ENCODE measurements at places on chromosomes 5 and 9.

- no peak for DNase-seq
Observed at GRCh38 chr5:128092144-128092543, 8.6 kb downstream of the SLC12A2 start.

- DNase-seq = no peak
Observed at GRCh38 chr9:136364942-136365774, 1.6 kb upstream of the DNLZ start.

GRCh38 chr5:418162-419121 is 24.5 kb upstream of the EXOC3 start:
- no peak for DNase-seq

DNA sequence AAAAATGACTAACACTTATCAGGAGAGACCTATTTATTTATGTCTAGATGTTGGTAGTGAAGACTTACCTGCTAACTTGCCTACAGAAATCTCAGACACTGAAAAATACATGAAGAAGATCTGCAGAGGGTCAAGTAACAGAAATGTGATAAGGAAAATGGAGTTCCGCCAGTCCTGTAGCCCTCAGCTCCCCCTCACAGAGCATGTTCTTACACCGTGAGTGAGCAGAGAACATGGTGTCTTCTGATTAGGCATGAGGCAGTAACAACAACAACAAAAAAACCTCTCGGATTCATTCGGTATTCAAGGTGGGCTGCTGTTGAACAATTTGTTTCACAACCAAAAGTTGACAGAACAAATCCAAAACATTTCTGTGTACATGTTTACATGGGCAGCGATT is 162.0 kb upstream of the SNX2 start:
- DNase-seq = no peak

GRCh38 chr5:81310402-81311063 is 9.1 kb downstream of the ZCCHC9 start:
- DNase-seq = no peak

GRCh38 chr9:126329476-126330275 is 3.0 kb downstream of the MVB12B start:
- DNase-seq = no peak

- DNase-seq = no peak
Observed at GRCh38 chr5:100270023-100270771, 265.0 kb upstream of the FAM174A start.

- DNase-seq = no peak
Observed at GRCh38 chr5:169149317-169149716, 151.6 kb downstream of the SLIT3 start.

DNA sequence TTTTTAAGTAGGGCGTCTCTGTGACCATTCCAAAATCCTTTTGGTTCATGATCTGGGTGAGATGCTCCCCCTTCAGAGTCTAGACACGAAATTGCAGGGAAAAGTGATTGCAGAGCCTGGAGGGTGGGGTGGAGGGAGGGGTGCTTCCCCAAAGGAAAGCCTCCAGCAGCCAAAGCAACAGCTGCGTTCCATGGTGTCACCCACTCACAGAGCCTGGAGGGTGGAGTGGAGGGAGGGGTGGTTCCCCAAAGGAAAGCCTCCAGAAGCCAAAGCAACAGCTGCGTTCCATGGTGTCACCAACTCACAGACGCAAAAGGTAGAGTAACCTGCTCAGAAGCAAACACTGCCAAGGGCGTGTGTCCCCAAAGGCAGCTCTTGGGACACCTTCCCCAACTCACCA is 22.6 kb downstream of the SLC6A18 start:
- no peak for DNase-seq

GRCh38 chr9:31783491-31783890 is 601.0 kb upstream of the ACO1 start:
- DNase-seq = no peak

DNA sequence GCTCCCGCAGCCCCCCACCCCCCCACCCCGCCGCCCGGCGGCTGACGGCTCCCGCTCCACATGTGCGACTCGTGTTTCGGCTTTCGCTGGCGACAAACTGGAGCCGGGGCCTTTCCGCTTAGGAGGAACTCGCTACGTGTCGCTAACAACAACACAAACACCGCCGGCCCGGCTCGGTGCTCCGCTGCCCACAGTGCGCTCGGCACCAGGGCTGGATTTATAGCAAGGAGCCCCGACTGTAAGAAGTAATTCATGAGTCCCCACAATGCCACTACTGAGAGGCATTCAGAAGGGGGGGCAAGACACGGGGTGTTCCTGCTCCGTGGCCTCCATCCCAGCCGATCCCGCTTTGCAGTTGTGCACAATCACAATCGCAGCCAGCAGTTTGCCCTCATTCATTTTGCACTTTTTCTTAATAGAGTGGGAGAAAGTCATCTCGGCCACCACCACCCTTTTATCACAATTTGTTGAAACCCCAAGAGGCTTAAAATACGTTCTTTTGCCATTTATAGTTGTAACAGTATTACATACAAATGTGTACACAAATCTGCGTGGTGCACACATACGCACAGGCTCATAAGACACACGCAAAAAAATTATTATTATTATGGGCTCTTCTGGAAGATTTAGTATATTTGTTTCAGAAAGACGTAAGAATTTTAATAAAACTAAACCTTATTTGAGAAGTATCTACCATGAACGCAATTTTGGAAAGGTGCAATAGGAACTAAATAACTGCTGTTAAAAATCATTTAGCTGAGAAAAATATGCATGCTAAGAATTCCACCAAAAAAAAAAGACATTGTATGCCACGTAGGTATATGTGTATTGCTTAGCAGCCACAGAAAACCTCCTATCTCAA is 48.1 kb downstream of the EBF1 start:
- no peak for DNase-seq

- no peak for DNase-seq
Observed at GRCh38 chr5:120314191-120314590, 149.9 kb upstream of the PRR16 start.

DNA sequence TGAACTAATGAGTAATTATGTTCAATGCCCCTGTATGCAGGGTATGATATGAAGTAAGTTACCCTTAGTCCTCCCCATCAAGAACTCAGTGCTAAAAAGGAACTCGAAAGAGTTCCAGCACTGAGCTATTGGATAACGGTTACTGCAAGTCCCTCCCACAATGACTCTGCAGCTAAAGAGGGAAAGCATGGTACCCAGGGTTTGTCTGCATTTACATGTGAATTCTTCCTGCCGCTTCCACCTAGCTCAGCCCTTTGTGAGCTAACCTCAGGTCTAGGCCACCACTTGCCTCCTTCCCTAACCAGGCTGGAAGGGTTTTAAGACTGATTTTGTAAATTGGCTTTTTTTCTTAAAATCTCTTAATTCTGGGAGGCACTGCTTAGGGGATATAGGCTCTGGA is 376.8 kb downstream of the EBF1 start:
- no peak for DNase-seq

DNA sequence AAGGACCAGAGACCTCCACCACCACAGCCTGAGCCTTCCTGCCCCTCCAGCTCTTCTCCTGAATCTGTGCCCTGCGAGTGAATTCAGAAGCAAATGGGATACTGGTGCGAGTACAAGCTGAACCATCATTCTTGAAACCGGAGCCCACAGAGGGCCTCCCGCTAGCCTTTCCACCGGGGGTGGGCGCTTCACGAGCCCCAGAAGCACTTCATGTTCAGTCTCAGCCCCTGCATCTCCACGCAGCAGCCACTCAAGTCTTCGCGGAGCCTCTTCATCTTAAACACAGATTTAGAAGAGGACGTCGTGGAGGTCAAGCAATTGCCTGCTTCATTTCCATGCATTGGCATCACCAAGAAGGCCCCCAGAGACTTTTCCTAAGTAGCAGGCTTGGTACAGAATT is 26.0 kb upstream of the OLFM1 start:
- no peak for DNase-seq

DNA sequence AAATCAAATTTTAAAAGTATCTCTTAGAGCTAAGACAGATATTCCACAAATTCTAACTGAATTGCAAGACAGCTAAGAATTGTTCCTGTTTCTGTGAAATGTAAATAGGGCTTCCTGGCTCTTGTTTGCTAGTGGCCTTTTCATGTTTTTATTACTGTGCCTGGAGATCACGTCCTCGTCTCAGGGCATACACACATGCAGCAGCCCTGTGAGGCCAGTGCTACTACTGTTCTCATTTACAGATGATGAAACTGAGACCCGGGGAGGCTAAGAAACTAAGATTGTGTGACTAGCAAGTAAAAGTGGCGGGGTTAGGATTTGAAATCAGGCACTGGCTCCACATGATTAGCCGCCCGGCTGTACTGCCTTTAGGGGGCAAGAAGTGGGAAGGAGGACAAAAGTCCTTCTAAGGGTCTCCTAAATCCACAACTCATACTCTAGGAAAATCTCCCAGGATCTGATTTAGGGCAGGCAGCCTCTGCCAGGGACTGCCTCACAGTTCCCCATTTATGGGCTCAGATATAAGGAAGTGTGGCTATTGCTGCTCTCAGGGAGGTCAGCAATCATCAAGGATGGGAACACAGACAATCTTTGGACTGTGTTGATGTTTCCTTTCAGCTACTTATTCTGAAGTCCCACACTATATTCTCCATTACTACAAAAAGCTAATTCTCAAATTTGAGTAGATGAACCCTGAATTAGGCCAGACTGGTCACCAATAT is 7.9 kb downstream of the PRUNE2 start:
- no peak for DNase-seq

DNA sequence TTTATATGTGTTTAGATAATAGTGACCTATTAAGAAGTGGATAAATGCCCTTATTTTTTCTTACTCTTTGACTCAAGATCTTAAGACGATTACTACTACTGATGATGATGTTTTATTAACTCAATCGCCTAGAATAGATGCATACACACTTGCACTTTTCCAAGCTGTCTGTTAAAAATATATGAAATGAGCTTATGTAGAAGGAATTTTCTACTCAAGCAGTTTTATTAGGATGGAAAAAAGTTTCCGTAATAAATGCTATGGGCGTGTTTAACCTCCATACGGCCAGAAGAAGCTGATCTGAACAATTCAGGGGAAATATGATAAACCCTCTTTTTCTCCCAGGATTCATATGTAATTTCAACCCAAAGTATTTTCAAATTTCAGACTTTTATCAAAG is 455.7 kb upstream of the MPDZ start:
- DNase-seq = no peak

DNA sequence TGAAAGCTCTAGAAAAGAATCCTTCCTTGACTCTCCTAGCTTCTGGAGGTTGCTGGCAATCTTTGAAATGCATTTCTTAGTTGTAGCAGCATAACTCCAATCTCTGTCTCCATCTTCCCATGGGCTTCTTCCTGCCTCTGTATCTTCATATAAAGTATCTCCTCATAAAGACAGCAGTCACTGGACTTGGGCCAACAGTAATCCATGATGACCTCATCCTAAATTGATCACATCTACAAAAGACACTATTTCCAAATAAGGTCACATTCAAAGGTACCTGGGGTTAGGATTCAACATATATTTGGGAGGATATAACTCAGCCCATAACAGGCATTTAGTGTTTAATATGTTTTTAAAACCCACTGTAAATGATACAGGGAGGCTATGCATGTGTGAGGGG is 123.3 kb downstream of the MLLT3 start:
- DNase-seq = no peak

DNA sequence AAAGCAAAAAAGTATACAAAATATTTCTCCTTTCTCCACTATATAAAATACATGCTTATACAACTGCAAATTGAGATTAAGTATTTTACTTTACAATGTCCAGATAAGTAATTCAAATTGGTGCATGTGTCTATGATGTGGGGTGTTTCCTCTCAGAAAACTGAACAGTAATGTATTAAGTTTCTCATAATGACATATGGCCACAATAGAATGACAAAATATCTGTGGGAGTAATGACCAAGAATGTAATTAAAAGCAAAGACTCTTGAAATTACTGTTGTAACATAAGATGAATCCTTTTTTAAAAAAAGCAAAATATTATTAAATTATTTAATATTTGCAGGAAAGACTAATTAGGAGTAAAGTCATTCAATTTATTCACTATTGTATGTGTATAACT is 155.1 kb downstream of the RFX3 start:
- no peak for DNase-seq

DNA sequence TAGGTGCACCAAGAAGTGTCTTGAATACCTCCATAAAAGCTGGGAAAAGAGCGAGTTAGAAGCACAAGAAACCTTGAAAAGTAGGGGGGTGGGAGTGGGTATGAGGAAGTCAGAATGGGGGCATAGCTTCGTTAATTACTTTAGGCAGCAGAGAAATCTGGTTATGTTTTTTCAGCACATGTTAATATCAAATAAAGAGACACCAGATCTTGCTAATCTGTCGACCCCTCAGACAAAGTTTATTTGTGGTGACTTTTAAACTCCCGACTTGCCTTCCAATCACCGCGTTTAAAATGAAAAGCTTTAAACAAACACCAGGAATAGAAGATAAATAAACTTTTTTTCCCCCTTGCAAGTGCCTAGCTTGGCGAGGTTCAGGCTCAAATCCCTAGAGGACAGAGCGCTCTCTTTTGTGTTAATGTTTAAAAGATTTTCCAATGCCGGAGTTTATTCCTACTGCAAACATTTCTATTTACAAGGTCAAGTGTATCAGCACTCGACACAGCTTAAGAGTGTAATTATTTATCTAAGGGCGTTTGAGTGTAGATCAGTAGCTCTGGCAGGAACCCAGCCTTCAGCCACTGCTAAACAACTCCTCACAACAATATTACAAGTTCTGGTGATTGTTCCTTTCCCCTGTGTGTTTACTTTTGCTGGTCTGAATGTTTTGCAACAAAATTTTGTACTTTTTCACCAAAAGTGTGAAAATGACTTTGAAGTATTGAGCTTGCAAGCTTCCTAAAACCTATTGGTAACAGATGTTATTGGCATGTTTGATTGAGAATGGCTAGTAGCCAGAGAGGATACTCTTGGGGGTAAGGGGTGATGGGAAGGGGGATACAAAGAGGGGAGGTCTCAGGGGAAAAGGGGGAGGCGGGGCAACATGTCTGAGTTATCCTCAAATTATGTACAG is 3.8 kb downstream of the GAS1 start:
- DNase-seq = no peak

GRCh38 chr9:109779711-109780452 is at the start of gene PALM2AKAP2:
PALM2AKAP2 (plus strand) TSS chr9:109780198; CDS start chr9:109780489, 291 bp downstream.
- DNase-seq = no peak

- no peak for DNase-seq
Observed at GRCh38 chr5:135553688-135554462, 18.1 kb upstream of the NEUROG1 start.

DNA sequence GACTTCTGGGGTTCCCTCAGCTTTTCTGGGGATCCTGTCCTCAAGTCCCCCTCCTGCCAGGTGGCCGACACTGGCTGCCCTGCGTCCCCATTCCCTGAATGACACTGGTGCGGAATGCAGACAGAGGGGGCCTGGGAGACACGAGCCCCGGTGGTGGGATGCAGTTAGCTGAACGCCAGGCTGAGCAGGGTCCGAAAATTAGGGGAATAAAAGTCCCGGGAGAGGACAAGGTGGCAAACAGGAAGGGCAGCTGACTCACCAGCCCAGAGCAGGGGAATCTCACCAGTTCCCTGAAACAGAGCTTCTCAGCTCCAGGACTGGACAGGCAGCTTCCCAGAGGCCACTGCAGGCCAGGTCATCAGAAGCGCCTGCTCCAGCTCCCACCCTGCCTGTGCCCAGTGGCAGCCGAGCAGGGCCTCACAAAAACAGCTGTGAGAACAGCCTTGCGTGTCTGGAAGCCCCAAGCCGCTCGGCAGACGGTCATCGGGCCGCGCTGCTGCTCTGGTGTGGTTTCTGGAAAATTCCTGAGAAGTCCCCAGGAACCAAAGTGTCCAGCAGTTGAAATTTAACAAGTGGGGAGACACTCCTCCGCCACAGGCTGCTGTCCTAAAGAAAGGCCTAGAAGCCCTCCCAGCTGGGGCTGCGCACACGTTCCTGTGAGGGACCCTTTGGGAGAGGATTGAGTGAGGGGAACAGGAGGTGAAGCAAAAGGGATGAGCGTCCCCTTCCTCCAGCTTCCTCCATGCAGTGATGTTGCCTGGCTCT is 47.6 kb upstream of the EXOC3 start:
- DNase-seq = no peak

Measured in GM12864 (cell line).